ENCODE measurements at places on chromosomes 6 and 20.

DNA sequence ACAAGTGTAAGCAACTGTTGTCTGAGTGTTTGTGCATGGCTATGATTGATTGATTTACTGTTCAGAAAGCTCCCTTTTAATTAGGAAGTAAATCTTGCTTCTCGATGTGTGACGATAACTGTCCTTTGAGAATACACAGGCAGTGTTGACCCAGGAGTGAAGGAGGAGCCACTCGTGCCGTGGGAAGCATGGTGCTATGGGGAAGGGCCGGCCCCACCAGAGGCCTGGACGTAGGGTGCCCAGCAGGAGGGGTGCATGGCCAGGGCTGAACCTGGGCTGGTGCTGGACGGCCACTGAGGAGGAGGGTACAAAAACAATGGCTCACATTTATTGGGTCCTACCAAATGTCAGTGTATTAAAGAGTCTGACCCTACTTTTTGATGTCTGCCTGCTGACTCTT is 60.7 kb downstream of the ANKRD60 start:
- DNase-seq, result no peak

- no peak for DNase-seq
Observed at GRCh38 chr20:2690718-2691117, 1.9 kb upstream of the EBF4 start.

GRCh38 chr6:93393554-93394074 is 25.7 kb downstream of the EPHA7 start:
- no peak for DNase-seq

- no peak for DNase-seq
Observed at GRCh38 chr6:118319894-118320649, 228.0 kb upstream of the PLN start.

- no peak for DNase-seq
Observed at GRCh38 chr6:39980839-39981580, 46.7 kb upstream of the MOCS1 start.

DNA sequence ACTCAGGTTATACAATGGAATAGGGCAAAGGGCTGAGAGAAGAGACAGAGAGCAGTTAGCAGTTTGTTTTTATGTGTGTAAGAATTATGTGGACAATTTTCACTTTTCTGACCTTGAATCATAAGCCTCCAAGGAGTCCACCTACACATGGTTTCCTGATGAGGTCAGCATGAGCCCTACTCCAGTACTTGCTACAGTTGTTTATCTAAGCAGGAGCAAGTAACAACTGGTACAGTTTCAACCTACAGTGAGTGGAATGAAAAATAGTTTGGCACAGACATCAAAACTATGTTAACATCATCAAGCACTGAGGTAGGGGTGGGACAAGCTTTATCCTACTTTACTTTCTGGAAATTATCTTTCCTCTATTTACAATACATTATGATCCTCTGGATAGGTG is 426.7 kb upstream of the ID4 start:
- no peak for DNase-seq

- DNase-seq, result no peak
Observed at GRCh38 chr6:157527471-157527907, 146.5 kb downstream of the ZDHHC14 start.

DNA sequence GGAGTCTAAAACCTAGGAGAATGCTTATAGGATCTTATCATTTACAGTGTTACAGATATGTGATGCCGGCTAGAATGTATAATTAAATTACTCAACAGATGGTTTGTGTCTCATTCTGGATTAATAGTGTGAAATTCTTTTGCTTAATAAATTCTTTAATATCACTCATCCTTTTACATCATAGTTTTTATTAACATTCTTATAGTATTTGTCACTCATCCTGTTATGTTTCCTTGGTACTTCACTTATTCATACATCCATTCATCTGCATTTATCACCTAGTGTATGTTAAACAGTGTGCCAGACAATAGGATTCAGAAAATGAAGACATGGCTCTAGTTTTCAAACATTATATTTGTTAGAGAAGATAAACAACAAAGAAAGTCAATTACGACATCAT is 468.7 kb downstream of the FRK start:
- DNase-seq, result no peak

- DNase-seq, result no peak
Observed at GRCh38 chr20:9482180-9482579, 32.2 kb upstream of the LAMP5 start.

DNA sequence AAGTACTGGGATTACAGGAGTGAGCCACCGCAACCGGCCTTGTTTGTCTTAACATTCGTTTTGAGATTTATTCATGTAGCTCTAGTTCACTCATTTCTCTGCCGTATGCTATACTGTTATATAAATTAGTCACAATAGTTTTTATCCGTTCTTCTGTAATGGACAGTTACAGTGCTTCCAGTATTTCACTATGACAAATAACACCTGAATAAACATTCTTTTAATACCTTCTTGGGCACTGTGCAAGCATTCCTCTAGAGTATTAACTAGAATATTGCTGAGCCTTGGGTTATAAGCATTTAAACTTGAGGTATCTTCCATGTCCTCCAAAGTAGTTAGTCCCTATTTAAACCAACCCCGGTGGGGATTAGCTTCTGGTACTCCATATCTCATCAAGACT is 45.6 kb downstream of the STK38 start:
- no peak for DNase-seq

GRCh38 chr6:135012764-135013163 is 41.9 kb downstream of the HBS1L start:
- no peak for DNase-seq

DNA sequence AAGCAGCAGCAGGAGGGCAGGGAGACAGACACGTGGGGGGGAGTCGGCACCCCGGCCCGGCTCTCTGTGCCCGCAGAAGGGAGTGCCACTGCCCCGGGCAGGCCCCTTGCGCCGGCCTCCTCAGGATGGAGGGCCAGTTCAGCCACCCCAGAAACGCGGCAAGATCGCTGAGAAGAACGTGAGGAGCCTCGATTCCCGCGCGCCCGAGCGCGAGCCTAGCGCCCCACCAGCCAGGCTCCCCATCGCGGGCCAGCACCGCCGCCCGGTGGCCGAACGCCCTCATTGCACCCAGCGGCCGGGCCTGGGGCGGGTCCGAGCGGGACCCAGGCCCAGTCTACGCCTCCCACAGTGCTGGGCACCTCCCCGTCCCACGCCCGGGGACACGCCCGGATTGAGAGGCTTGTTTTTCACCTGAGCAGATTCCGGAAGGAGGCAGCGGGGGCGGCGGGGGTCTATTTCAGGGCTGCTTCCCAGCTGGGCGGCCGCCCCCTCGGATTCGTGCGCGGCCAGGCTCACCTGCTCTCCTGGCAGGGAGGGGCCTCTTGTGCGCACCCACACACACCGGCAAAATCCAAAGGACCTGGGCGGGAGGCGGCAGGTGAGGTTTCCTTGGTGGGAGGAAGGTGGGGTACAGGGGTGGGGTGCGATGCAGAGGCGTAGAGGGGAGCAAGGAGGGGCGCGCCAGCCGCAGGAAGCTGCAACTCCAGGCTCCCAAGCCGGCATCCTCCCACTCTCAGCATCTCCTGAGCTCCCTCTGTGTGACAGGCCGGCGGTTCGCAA is 9.0 kb upstream of the GRM4 start:
- DNase-seq, result peak; percentile 57

- DNase-seq, result no peak
Observed at GRCh38 chr6:2750832-2751231, at the start of gene MYLK4. TSS of gene MYLK4 (minus strand) at chr6:2750922. CDS start at chr6:2749294, 1,628 bp downstream.

GRCh38 chr6:36387440-36388303 is at the start of gene ETV7:
TSS of gene ETV7 (minus strand) at chr6:36387669. CDS start at chr6:36387541, 128 bp downstream.
- DNase-seq, result peak; percentile 76

DNA sequence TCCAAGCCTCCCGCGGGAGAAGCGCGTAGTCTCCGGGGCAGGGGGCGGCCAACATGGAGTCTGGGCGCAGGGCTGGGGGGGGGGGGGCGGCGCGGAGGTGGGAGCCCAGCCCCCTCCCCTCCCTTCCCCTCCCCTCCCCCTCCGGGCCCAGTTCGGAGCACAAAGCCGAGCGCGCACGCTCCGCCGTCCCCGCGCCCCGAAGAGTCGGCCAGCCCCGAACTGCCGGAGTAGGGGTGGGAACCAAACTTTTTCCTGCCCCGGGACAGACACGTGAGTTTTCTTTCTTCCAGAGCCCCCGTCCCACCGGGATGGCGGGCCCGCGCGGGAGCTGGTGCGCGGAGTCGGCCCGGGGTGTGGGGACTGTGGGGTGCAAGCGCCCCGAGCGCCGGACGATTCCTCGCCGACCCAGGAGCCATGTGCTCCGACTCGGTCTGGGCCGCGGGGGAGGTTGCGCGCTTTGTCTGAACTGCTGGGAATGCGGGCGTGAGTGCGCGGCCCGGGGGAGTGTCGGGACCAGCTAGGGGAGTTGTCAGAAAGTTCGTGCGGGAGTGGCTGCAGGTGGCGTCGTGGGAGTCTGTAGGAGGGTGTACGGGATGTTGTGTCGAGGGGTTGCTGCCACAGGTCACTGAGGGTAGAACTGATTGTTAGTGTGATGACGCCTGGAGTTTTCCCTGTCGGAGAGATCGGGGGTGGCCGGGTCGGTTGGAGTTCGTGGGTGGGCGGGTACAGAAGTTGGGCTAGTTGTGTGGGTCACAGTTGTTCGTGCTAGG is 1.2 kb downstream of the TGIF2 start:
- peak; percentile 66 for DNase-seq

DNA sequence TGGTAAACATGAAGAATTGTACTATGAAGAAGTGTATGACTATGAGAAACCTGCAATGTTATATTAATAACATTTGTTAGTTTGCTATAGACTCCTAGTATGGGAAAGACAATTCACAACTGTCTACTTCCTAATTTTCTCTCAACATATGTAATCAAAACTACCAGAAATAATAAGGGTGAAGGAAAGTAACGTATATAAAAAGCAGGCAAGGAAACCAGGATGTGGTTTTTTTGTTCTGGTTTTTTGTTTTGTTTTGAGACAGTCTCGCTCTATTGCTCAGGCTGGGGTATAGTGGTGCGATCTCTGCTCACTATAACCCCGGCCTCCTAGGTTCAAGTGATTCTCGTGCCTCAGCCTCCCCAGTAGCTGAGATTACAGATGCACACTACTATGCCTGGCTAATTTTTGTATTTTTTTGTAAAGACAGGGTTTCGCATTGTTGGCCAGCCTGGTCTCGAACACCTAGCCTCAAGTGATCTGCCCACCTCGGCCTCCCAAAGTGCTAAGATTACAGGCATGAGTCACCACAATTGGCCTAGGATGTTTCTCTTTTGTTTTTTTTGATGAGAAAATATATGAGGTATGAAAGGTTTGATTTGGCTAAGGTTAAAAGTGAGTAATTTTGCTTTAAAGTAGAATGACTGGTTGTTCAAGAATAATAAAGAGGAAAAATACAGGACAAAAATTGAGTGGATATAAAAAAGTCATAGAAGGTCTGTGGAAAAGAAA is 83.1 kb downstream of the PTCHD4 start:
- DNase-seq, result no peak

DNA sequence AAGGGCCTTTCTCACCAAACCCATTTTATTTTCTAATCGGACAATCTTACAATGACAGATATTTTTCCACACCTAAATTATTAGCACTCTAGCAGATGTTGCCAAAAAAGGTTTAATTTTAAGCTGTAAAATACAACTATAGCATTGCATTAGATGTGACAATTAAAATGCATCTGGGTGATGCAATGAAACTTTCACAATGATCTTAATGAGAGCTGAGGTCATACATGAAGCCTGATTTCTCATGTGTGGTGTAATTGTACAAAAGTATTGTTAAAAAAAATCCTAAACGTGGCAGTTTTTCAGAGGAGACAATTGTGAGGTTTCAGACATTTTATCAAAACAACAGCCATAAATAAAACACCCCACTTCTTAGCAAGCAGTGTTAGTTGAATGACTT is 606.0 kb downstream of the HDGFL1 start:
- no peak for DNase-seq

DNA sequence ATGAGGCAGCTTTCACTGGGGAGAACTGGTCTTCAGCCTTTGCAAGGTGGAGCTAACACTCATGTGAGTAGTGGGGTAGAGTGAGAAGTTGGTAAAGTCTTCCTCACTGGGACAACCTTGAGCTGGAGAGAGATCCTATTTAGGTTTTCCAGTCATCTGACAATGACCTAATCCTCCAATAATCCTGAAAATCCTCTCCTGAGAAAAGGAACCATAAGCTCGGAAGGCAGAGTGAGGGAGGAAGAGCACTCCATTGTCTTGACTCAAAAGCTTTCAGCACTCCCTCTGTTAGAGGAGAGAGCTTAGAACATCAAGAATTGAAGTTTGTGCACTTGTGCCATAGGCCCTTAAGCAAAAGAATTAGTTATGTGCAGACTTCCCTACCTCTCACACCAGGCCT is 77.8 kb downstream of the TRAM2 start:
- DNase-seq, result no peak

DNA sequence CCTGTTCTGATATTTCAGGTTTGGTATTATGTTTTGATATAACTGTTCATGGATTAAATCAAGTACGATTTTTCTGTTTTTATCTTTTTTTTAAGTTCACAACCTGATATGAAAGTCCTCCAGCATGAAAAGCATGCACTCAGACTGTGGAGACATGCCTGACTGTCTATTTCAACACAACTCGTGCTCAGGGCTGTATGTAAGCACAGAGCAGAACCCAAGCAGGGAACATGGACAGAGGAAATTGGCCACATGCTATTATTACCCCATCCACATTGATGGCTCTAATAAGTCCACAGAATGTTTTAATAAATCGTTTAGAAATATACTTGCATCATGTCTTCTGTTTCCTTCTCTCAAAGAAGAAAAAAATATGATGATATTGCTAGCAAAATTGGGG is 730.4 kb downstream of the C6orf118 start:
- no peak for DNase-seq

DNA sequence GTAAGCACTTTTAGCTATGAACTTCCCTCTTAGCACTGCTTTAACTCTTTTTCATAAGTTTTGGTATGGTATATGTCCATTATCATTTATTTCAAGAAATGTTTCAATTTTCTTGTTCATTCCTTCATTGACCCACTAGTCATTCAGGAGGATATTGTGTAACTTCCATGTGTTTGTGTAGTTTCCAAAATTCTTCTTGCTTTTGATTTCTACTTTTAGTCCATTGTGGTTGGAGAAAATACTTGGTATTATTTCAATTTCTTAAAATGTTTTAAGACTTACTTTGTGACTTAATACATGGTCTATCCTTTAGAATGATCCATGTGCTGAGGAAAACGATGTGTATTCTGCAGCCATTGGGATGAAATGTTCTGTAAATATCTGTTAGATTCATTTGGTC is 176.5 kb downstream of the CENPW start:
- DNase-seq, result no peak
